ENCODE measurements at places on chromosomes 16 and 17. TPM values are rescaled to one million over a fixed set of nuclear protein-coding genes. Genes with fewer than 3 reads are reported as not detected.

DNA sequence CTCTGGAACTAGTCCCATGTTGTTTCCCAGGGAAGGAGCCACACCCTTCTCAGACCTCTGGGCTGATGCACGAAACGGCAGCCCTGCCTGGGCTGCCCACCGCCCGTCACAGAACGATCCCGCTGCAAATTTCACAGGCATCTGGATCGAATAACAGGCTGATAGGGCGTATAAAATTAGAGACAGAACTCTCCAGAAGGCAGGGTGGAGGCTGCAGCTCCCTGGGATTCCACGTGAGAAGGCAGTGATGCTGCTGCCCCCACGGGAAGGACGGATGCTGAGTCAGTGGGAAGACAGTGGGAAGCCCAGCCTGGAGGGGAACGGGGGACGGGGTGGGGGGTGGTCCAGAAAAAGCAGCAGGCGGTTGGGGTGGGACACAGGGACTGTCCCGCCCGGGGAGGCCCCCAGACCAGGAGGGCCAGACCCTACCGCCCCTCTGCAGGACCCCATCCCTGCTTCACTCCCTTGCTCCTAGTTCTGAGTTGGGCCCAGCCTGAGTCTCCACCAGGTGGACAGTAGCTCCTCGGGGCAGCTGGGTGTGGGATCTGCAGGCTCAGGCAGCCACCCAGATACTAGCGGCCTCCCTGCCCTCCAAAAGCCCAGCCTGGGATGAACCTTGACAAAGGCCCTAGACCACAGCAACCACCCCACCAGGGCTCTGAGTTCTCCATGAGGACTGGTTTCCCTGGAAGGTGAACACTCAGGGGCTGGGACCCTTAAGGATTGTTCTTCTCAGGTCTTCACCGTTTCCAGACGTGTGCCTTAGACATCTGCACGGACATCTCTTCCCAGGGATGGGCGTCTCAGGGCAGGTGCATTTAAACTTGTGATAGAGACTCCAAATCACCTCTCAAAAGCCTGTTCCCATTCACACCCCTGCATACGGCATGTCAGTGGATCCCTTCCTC is 117.8 kb downstream of the METRNL start:
- no peaks in the 10 kb centered on the region for H3K36me3 ChIP-seq
- H3K27ac ChIP-seq, result peak overlapping the region; percentile 49
- H3K4me1 ChIP-seq, result peaks cover 54% of the 10 kb centered on the region
- H3K27me3 ChIP-seq, result no peaks in the 10 kb centered on the region

- H3K4me3 ChIP-seq, result no peak overlapping the region
- no peak for DNase-seq
- H3K27me3 ChIP-seq, result peaks cover 16% of the 10 kb centered on the region
- no peaks in the 10 kb centered on the region for H3K36me3 ChIP-seq
Observed at GRCh38 chr16:48054881-48055601, 100.8 kb downstream of the ABCC12 start.

- H3K36me3 ChIP-seq, result no peaks in the 10 kb centered on the region
- no peak overlapping the region for H3K4me3 ChIP-seq
- peaks cover 16% of the 10 kb centered on the region for H3K4me1 ChIP-seq
- H3K27me3 ChIP-seq, result peaks cover 2% of the 10 kb centered on the region
Observed at GRCh38 chr16:56352351-56353053, 72.8 kb downstream of the AMFR start.

DNA sequence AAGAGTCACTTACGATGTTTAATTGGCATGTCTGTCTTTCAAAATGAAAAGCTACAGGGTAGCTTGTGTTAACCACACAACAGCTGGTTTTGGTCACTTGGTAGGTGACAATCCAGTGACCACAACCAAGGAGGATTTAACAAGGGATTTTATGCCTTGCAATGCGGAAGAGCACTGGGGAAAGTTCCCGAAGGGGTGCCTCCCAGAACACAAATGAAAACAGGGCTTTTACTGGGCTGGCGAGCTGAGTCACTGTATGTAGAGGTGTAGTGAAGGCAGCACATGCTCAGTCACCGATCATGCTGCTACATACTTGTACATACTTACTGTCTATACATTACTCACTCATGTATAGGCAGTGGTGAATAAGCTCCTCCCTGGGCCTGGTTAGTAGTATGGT is 483.5 kb downstream of the CDH13 start:
- H3K27ac ChIP-seq, result peak overlapping the region; percentile 43
- no peak overlapping the region for H3K4me3 ChIP-seq
- peaks cover 22% of the 10 kb centered on the region for H3K27me3 ChIP-seq
- H3K4me1 ChIP-seq, result peaks cover 8% of the 10 kb centered on the region

DNA sequence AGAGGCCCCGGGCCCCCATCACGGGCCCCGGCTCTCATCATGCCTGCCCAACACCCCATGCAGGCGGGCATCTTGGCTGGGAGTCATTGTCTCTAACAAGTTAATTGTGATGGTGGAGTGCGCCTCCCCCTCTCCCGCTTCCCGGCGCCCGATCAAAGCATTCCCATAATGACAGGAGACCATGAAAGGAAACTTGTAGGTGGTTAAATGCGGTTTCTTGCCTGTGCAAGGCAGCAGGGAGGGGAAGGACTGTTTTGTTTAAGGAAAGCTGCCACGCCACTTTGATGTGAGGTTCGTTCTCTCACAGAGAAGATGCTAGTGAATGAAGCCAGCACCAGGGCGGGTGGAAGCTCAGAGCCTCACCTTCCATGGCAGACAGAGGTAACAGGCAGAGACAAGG is 45.4 kb downstream of the C16orf78 start:
- no peaks in the 10 kb centered on the region for H3K36me3 ChIP-seq
- no peak overlapping the region for H3K4me3 ChIP-seq
- peaks cover 4% of the 10 kb centered on the region for H3K4me1 ChIP-seq
- no peak overlapping the region for H3K27ac ChIP-seq
- peaks cover 10% of the 10 kb centered on the region for H3K27me3 ChIP-seq

GRCh38 chr17:70168977-70169708 is at the start of gene KCNJ2:
Gene KCNJ2 (plus strand): TSS chr17:70169532. CDS start chr17:70175040, 5,508 bp downstream.
- DNase-seq, result peak; percentile 68
- no peak within 1 kb of the TSS for H3K27ac ChIP-seq
- H3K4me3 ChIP-seq, result peak within 1 kb of the TSS; percentile 70
- H3K36me3 ChIP-seq, result peaks cover 5% of the 10 kb centered on the region

DNA sequence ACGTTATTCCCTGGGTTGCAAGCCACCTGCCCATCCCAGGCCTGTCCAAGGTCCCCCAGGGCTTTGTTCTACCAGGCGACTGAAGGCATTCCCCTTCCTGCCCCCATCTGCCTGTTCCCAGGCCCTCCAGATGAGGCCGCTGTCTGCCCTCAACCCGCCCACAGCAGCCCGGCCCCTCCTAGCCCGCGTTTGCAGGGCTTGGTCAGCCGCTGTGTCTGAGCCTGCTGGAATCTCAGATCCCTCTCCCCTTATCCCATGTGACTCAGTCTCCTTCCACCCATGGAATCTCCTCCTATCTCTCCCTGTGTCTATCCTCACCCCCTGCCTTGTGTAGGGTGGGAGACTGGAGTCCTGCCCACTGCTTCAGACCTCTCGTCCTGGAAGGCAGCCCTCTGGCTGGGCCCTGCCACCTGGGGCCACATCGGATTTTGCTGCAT is 186.0 kb upstream of the TNRC6C start:
- H3K36me3 ChIP-seq, result no peaks in the 10 kb centered on the region
- peaks cover 14% of the 10 kb centered on the region for H3K4me1 ChIP-seq
- H3K4me3 ChIP-seq, result no peak overlapping the region
- DNase-seq, result peak; percentile 84

DNA sequence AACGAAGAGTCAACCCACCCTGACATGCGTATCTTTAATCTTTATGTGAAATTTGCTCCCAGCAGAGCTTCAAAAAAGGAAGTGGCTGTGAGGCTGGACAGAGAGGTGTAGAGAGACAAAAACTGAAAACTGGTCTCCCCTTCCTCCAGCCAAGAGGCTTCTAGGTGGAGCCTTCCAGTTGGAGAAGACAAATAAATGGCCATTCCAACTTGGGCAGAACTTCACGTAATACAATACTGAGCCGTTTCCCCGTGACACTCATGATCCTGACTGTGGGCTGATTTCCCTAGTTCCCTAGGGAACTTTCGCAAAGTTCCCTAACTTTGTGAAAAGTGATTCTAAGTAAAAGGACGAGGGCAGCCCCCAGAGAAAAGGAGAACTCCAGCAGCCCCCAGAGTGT is 78.8 kb downstream of the ZFHX3 start:
- DNase-seq, result peak; percentile 16
- no peak overlapping the region for H3K27ac ChIP-seq
- H3K4me1 ChIP-seq, result no peaks in the 10 kb centered on the region
- no peaks in the 10 kb centered on the region for H3K27me3 ChIP-seq
- H3K4me3 ChIP-seq, result no peak overlapping the region
- no peaks in the 10 kb centered on the region for H3K36me3 ChIP-seq

DNA sequence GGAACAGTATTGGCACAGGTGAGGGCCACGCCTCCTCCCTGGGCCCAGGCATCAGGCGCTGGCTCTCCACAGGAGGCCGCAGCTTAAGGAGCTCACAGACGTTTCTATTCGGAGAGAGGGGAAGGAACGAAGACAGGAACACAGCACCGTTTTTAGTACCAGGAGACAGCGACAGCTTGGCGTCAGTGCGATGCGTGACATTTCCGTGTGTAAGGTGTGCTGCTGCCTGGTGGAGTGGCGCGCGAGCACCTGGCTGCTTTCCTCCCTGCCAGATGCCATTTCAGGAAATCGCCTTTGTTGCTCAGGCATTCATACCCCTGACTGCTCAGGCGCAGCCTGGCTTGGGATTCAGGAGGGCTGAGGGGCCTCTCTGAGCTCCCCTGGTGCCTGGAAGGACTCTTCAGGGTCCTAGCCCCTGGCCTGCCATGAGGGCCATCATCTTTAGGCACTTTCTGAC is 367.5 kb downstream of the CPPED1 start:
- DNase-seq, result no peak
- H3K36me3 ChIP-seq, result no peaks in the 10 kb centered on the region
- peaks cover 14% of the 10 kb centered on the region for H3K4me1 ChIP-seq

GRCh38 chr17:80773243-80773991 is 218.2 kb upstream of the CHMP6 start:
- H3K4me1 ChIP-seq, result peaks cover 18% of the 10 kb centered on the region
- no peaks in the 10 kb centered on the region for H3K27me3 ChIP-seq
- no peak for DNase-seq
- peaks cover 10% of the 10 kb centered on the region for H3K36me3 ChIP-seq
- H3K4me3 ChIP-seq, result no peak overlapping the region

GRCh38 chr17:70089513-70090148 is 14.6 kb downstream of the KCNJ16 start:
- no peak overlapping the region for H3K4me3 ChIP-seq
- no peak for DNase-seq
- peaks cover 3% of the 10 kb centered on the region for H3K4me1 ChIP-seq
- H3K27me3 ChIP-seq, result no peaks in the 10 kb centered on the region
- no peaks in the 10 kb centered on the region for H3K36me3 ChIP-seq

DNA sequence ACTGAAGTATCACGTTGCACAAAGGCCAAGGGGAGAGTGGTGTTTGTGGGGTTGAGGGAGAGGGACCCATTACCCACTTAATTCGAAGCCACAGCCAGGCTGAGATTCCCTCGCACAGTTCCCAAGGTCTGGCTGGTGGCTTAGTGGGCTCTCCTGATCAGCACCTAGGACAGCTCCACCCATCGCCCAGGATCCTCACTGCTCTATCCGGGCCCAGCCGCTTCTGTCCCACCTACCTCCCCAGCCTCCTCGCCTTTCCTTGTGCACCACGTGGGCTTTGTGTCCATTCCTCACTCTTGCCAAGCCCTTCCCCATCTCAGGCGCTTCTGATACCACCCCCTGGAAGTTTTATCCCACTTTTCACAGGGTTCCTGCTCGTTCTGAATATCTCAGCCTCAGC is 163.5 kb downstream of the CCT6B start:
- peak; percentile 44 for DNase-seq
- H3K4me3 ChIP-seq, result no peak overlapping the region
- H3K27me3 ChIP-seq, result peaks cover 43% of the 10 kb centered on the region
- no peaks in the 10 kb centered on the region for H3K4me1 ChIP-seq
- H3K27ac ChIP-seq, result no peak overlapping the region

Gene WFIKKN1
- 0.75 TPM for total RNA-seq

Gene PLA2G10
- not detected for total RNA-seq

Gene RAB11FIP4
- 16.2 TPM for total RNA-seq

Gene RGS9
- total RNA-seq, result 16.2 TPM

Gene TPSB2
- total RNA-seq, result 1.0 TPM

Data from natural killer cell treated with Interleukin-12 subunit alpha and Interleukin-12 subunit beta and Interleukin-15 and Interleukin-18, amount 100 ng/mL, for 72 hours (primary cell).